ENCODE measurements at places on chromosomes 12 and 14.

DNA sequence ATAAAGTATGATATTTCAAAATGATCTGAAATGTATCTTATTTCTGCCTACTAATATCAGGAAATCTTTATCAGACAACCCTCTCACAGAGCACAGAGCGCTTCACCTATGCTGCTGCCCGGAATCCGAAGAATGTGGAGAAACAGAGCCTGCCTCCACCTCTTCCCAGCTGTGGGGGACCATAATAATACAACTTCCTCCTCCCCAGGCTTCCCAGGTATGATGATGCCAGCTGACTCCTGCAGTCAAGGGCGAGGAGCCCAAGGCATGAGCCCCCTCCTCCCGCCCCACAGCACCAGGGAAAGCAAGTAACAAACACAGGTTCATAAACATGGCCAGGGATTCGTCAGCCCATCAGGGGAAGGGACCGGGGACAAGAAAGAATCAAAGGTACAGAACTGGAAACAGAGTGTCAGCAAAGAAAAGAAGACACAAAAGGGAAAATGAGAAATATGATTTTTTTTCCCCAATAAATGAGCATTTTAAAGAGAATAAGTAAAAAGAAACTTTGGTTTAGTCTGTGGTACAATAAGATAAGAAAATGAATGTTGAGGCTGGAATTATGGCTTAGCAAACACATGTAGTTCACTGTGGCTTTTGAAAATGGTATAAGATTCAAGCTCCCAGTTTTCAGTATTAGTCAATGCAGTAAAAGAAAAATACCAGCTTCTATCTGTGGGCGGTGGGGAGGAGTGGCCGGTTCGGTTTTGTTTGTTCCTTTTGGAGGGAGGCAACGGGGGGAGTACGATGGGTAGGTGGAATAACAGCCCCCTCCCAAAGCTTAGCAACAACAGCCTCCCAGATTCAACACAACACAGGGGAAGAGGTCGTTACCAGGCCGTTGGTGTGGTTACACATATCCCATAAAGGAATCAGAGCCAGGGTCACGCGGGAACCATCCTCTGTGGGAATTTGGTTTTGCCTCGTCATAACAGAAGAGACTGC is 68.3 kb downstream of the SETD3 start:
- no peak for DNase-seq

- DNase-seq, result no peak
Observed at GRCh38 chr12:90045559-90045958, 336.9 kb upstream of the ATP2B1 start.

- DNase-seq, result no peak
Observed at GRCh38 chr12:22231836-22232235, 102.7 kb downstream of the ST8SIA1 start.

DNA sequence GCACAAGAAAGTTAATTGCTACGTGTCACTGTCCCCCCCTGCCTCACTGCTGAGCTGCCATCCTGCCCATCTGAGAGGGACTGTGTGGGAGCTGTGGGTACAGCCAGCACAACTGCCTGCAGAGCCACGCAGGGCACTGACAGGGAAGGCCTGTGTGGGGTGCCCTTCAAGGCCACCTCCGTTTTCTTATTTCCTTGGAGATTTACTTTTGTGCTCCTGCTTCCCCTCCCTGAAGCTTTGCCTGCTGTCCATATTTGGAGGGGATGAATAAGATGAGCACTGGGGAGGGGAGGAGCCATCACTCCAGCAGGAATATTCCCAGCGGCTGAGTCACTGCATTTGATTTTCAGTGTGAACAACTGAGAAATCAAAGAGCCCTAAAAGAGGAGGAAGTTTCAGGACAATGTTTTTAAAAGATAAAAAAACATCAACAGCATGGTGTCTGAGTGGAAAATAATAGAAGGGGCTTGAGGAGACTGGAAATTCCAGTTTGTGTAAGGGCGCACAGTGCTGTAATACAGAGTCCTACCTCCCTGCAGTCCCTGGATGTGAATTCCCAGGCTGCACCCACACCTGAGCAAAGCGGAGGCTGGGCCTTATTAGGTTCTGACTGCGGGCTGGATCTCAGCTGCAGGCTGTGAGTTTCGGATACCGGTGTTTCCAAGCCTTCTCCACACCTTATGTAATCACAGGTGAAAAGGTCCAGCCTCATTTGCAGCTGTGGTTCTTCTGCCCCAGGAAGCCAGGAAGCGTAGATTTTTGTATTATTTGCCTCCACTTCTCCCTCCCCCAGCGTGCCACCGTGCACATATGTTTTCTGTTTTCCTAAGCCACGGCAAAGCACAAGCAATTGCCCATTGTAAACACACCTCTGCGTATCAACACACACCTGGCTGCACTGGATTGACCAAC is 192.6 kb upstream of the BCL2L14 start:
- DNase-seq, result no peak

GRCh38 chr12:2212971-2213869 is 160.4 kb downstream of the CACNA1C start:
- DNase-seq, result no peak

DNA sequence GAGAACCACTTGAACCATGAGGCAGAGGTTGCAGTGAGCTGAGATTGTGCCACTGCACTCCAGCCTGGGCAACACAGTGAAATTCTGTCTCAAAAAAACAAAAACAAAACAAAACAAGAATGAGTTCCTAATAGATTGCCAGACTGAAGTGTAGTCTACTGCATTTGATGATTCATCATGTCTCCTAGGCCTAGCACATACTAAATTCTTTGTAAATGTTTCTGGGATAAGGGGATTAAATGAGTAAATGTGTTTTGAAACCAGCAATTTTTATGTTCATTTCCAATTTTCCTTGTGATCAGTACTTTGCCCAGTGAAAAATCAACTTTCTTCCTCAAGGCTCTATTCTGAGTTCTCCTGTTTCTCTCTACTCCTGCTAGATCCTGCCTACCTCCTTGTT is 2.9 kb upstream of the DYRK2 start:
- no peak for DNase-seq

DNA sequence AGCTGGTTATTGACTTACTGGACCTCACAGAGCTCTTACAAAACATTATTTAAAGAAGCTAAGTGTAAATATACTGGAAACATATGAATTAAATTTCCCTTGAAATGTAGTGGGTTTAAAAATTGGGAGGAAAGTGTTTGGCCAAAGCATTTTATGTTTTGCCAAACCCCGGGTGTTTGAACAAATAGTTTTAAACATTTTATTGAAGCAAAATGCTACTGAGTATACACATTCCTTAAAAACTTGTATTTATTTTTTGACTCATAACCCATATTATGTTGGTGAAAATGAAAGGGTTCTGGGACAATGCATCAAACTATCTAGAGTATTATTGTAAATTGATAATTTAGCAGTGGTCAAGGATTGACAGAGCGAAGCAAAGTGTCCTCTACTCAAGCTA is 1048.5 kb downstream of the SLC6A15 start:
- DNase-seq, result no peak

DNA sequence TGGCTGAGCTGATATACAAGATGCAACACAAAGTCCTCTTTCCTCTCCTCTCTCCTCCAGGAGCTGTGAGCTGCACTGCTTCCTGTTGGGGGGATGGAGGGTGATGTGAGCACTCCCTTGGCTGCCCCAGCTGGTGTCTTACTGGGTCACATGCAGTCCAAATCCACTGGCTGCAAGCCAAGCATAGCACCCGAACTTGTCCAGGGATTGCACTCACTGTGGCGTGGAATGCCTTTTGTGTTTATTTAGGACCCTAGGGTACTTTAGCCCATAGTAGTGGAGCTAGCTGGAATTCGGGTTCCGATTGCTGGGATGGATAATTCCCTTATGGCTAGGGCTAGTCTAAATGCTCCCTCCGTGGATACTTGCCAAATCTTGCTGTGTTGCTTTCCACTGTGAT is 424.9 kb upstream of the SYT1 start:
- DNase-seq, result no peak

- DNase-seq, result no peak
Observed at GRCh38 chr12:100359822-100360221, 2.9 kb downstream of the SLC17A8 start.

DNA sequence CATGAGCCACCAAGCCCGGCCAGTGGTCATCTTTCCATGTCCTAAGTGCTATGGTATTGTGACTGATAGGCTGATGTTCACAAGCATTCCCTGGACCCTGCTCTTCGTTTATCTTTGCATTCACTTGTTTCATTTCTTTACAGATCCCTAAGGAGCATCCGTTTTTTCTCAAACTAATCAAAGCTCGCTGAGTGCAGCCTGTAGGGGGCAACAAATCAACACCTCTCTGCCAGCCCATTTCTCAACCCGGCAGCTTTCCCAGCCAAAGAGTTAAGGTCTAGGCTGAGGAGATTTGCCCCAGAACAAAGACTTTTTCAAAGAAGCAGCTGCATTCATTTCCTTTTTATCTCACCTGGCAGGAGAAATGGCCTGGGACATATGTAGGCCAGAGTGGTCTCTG is 12.1 kb downstream of the SIRT4 start:
- peak; percentile 8 for DNase-seq

DNA sequence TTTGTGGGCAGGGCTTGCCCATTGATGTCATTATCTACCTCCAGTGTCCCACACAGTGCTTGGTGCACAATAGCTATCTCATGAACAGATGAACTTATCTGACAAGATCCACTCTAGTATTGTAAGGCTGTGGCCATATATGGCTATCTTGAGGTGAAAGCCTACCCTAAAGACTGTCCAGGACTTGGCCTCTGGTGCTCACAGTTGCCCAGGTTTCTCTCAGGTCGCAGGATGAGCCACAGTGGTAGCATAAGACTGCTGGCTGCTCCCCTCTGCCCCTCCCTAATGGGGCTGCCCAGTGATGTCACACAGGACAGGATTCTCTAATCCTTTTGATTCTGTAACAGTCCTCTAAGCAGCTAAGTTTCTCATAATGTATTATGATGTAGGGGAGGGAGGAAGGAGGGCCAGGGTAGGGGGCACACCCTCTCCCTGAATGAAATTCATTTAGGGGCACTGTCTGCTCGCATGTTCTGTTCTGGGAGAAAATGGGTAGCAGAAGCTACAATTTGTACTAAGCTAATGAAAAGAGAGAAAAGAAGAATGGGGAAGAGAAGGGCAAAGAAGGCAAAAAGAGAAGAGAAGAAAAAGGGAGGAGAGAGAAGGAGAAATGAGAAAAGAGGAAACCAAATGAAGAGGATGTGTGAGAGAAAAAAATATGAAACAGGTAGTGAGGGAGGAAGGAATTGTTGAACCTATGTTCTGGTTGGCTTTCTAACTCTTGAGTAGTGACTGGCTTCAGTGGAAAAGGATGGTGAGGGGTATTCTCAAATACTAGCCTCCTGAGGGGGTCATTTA is 3.4 kb upstream of the PPM1A start:
- no peak for DNase-seq

GRCh38 chr14:71583194-71583593 is 349.0 kb upstream of the RGS6 start:
- DNase-seq, result no peak

- DNase-seq, result no peak
Observed at GRCh38 chr14:75339059-75339458, 60.4 kb downstream of the FOS start.

- DNase-seq, result no peak
Observed at GRCh38 chr14:103882503-103883262, 35.3 kb upstream of the PPP1R13B start.

All from foreskin melanocyte (primary cell).